ENCODE measurements at places on chromosomes 1 and 21. TPM values are rescaled to one million over a fixed set of nuclear protein-coding genes. Genes with fewer than 3 reads are reported as not detected.

DNA sequence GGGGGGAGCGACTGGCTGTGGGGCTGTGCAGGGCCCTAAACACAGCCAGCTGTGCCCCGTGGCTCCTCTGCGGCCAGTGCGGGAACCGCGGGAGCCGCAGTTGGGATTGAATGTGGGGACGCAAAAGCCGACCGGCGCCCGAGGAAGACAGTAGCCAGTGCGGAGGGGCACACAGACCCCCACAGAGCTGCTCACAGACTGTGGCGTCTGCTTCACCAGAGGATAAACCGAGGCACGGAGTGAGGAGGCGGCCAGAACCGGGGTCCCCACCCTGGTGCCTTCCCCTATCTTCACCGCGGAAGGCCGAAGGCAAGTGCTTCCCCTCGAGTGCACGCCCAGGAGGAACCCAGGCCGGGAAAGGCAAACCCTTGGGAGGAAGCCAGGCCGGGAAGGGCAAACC, 8.7 kb upstream of the TMEM52 start:
- no peak for DNase-seq

DNA sequence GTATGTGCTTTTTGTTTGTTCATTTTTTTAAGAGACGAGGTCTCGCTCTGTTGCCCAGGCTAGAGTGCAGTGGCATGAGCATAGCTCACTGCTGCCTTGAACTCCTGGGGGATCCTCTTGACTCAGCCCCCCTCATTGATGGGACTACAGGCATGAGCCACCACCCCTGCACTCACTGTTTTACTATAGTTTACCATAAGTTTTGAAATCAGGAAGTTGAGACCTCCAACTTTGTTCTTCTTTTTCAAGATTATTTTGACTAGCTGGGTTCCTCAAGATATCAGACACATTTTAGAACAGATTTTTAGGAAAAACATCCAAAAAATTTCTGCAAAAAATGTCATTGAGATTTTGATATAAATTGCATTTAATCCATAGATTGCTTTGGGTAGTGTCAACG, 120.4 kb upstream of the FGGY start:
- no peak for DNase-seq

GRCh38 chr1:26493267-26493666, 21.0 kb downstream of the HMGN2 start:
- DNase-seq, result no peak

DNA sequence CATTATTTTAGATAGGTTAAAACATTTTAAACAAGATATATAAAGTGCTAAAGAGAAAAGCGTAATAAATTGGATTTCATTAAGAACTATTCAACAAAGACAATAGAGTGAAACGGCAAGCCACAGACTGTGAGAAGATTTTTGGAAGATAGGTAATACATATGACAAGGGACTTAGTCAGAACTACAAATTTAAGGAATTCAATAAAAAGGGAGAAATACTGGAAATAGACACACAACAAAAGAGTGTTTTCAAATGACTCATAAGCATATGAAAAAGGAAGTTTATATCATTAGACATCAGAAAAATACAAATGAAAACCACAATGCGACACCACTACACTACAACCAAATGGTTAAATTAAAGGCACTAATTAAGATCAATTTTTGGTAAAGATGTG, 90.5 kb downstream of the GDAP2 start:
- DNase-seq, result no peak

GRCh38 chr1:47382399-47382983, 33.6 kb upstream of the FOXE3 start:
- DNase-seq, result no peak

GRCh38 chr1:204672482-204673121, 12.9 kb downstream of the LRRN2 start:
- DNase-seq, result no peak

- no peak for DNase-seq
These were observed 38.6 kb upstream of the IL12RB2 start for GRCh38 chr1:67269061-67269460.

CLEC20A gene
- polyA plus RNA-seq, result not detected

KRTAP23-1 gene
- not detected for polyA plus RNA-seq

TMEM82 gene
- not detected for polyA plus RNA-seq

RSPO1 gene
- polyA plus RNA-seq, result 0.29 TPM

Measured in spinal cord (tissue), 10 donors.